ENCODE measurements at places on chromosomes 7 and 10.

DNA sequence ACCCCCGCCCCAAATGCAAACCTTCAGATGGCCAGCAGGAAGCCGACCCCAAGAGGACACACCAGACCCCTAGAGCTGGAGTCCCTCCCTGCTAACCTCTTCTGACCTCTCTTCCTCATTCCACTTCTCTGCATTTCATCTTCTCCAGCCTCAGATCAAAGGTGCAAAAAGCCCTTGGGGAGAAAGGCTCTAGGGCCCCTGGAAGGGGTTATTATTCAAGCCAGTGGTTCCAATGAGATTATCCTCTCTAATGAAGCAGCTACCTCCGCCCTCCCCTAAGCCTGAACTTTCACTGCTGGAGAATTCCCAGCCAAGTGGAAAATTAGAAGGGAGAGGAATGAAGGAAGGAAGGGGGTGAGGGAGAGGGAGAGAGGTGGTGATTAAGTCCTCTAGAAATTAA is 343.9 kb downstream of the PLXNA4 start:
- no peak for DNase-seq

DNA sequence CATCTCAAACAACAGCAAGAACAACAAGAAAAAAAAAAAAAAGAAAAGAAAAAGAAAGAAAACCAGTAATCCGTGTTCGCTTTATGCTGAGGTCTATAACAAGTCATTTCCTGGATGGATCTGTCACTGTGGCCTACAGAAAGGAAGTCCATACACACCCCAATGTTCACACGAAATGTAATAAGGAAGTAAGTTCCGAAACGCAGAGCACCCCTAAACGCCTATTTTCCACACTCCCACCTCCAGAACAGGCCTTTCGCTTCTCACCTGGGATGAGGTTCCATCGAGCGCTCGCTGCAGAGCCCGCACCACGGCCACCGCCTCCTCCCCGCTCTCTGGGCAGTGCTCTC is 735 bp downstream of the ZNF394 start:
- DNase-seq: no peak

DNA sequence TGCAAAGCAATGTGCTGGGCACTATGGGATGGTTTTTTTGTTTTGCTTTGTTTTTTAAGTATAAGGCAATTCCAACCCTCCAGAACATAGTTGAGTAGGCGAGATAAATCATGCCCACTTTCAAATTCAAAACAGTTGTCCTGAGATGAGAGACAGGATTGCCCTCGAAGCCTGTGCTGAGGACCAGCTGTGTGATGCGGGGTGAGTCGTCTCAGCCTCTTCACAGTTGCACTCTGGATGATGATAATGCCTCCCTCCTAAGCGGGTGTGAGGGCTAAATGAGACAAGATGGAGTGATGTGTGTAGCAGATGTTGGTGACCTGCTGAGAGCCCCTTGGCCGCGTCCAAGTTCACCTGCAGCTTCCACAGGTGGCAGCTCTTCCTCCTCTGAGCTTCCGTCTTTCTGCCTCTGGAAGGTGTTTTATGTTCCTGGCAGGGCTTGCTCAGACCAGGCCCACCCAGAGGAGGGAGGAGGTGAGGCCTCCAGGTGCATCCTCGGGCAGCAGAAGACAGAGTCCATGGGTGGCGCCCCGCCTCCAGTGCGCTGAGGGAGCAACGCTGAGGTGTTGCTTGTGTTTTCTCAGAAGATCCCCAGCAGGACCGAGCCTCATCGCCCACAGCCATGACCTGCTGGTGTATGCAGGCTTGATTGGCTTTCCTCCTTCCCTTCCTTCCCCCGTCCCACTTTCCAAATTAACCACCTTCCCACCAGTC is 30.6 kb downstream of the ECHDC3 start:
- DNase-seq: no peak

DNA sequence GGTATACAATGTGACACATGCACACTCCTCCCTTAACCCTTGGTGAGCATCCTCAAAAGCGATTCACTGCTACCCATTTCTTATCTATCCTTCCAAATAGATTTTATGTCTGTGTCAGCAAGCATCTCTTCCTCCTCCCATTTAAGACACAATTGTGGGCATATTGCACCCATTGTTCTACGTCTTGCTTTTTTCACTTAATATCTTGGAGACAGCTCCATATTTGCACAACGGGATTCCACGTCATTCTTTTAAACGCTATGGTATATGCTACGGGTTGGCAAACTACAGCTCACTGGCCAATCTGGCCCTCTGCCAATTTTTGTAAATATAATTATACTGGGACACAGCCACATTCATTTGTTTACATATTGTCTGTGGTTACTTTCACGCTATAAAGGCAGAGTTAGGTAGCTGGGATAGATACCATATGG is 88.6 kb downstream of the RNF216 start:
- DNase-seq: no peak

DNA sequence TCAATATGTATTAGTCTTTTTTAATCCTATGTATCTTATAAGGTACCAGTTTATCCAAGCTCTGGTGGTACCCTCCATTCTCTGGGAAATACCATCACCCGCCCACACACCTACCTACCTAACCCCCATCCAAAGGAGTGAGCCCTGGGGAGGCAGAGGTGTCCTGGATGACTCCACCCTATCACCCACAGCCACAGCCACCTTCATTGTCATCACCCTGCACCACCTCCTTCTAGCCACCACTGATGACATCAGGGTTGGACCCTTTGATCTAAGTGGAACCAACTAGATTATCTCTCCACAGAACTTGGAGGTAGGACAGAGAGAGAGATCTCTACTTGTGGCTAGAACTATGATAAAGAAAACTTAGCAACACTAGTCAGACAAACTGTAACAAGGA is 259.4 kb downstream of the PARD3 start:
- no peak for DNase-seq

- DNase-seq: no peak
These were observed 174.8 kb downstream of the PTEN start for GRCh38 chr10:88038268-88038667.

DNA sequence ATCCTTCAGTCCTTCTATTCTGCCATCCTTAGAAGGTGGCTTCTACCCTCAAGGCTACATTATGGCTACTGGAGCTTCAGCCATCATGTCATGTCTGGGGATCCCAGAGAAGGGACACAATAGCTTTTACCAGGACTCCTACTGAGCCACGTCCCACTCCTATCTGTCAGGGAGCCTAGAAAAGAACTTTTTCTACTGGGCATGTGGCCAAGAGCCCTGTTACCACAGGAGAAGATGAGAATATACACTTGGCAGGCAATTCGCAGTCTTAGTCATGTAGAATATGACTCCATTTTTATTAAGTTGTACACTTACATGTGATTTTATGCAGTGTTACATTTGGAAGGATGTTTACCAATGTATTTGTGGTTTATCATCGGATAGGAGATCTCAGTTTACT is 64.6 kb upstream of the KCNMA1 start:
- DNase-seq: no peak

GRCh38 chr7:18357691-18358090 is 137.9 kb upstream of the HDAC9 start:
- DNase-seq: no peak

GRCh38 chr7:102376964-102377466 is 19.1 kb upstream of the PRKRIP1 start:
- no peak for DNase-seq

DNA sequence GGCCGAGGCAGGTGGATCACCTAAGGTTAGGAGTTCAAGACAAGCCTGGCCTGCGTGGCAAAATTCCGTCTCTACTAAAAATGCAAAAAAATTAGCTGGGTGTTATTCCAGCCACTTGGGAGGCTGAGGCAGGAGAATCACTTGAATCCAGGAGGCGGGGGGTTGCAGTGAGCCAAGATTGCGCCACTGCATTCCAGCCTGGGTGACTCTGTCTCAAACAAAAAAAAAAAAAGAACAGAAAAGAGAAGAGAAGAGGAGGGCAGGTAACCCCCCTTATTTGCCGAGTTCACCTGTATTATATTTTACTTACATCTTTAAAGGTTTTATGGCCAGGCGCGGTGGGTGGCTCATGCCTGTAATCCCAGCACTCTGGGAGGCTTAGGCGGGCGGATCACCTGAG is 91.7 kb downstream of the RNF216 start:
- DNase-seq: no peak

DNA sequence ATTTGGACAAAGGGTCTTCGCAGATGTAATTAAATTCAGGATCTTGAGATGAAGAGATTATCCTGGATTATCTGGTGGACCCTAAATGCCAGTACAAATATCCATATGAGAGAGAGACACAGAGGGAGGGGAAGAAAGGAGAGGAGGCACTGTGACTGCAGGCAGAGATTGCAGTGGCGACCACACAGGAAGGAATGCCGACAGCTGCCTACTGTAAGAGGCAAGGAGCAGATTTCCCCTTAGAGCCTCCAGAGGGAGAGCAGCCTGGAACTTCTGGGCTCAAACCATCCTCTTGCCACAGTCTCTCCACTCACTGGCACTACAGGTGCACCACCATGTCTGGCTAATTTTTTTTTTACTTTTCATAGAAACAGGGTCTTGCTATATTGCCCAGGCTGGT is 152.3 kb downstream of the SDK1 start:
- no peak for DNase-seq

- no peak for DNase-seq
These were observed 41.5 kb downstream of the ANKMY2 start for GRCh38 chr7:16604054-16604453.

GRCh38 chr10:73810735-73811465 is 498 bp downstream of the NDST2 start:
- peak; percentile 28 for DNase-seq

GRCh38 chr7:21939136-21939857 is 6.4 kb downstream of the CDCA7L start:
- no peak for DNase-seq

DNA sequence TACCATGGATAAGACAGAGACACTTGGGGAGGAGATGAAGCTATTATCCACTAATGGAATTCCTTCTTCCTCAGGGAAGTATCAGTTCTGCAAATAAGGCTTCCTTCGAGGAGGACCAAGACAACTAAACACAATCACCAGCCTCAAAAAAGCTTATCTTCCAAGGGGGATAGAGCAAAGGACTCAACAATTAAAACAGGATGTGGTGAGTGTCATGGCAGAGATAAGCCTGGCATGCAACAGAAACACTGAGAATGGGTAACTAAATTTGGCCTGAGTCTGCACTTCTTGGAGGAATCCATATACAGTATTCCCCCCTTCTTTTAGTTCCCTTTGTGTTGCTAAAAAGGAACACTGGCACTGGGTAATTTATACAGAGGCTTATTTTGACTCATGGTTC is 1285.2 kb downstream of the GATA3 start:
- DNase-seq: no peak

DNA sequence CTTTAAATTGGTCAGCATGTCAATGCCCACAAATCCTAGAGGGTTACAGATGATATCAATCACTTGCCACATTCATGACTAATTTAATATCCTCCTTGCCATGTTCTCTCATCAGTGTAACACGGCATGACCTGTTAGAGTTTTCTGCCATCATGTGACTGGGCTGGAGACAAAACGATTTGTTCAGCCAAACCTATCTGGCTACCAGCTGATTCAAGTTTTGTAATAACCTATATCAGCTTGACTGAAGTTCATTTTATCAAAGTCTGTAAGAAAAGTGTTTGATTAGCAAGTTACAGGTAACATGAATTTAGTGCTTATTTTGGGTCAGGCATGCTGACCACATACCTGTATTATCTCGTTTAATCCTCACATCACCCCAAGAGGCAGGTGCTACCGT is 25.7 kb downstream of the NEUROD6 start:
- DNase-seq: no peak

DNA sequence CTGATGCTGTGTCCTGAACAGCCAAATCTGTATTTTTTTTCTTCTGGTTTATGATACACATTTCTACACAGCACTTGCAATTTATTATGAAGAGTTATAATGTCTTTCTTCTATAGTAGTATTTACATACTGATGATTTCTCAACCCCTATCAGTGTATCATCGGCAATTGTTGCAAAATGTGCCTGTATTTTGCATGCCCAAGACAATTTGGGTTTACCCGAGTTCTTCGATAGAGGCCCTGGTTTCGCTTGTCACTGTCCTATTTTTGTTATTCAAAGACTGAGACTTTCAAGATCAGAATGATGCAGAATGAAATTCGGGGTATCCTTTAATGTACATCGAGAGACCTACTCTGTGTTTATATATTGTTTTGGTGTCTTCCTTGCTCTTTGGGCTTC is 184.5 kb upstream of the PRSS58 start:
- no peak for DNase-seq

DNA sequence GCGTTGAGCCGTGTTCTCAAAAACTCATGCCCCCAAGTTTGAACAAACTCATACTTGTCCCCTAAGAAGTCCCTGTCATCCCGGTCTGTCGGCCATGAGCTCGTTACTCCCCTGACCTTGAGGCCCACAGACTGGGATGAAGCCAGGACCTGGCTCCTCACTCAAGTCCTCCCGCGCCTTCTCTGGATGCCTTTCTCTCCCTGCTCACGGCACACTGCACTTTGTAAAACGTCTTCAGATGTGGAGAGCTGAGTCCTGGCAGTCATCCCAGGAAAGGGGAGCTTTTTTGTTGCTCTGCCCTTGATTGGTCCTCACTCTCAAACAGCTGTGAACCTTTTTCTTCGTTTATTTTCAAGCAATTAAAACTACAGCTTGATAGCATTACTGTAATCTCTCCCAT is 110.8 kb downstream of the JAZF1 start:
- DNase-seq: no peak

- peak; percentile 24 for DNase-seq
These were observed 166.3 kb downstream of the NEURL1 start for GRCh38 chr10:103659674-103660363.

- no peak for DNase-seq
These were observed 44.4 kb downstream of the MYPN start for GRCh38 chr10:68153473-68154210.

DNA sequence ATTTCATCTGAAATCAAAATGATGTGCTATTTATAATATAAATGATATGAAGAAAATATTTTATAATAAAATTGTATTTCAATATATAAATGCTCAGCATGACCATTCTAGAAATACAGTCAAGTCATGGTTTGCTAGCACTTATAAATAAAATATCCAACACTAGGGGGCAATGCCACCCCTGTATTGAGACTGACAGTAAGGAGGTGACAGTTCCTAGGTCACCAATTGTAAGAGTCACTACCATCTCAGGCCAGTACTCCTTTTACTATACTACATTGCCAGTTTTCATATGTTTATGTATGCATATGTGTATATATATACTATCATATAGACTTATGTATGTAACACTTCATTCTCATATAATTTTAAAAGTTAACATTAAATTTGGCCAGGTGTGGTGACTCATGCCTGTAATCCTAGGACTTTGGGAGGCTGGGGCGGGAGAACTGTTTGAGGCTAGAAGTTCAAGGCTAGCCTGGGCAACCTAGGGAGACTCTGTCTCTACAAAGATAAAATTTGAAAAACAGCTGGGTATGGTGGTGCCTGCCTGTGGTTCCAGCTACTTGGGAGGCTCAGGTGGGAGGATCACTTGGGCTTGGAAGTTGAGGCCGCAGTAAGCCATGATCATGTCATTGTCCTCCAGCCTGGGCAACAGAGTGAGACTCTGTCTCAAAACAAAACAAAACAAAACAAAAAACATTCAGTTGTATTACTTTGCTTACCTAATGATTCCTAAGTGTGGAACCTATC is 2.4 kb upstream of the CNOT4 start:
- DNase-seq: no peak

Data from stimulated activated CD8-positive, alpha-beta memory T cell treated with anti-CD3 and anti-CD28 coated beads, Interleukin-4, amount 100 ng/mL, for 1 hour (primary cell).